ENCODE measurements at places on chromosomes 1 and 21. TPM values are rescaled to one million over a fixed set of nuclear protein-coding genes. Genes with fewer than 3 reads are reported as not detected.
A peak's percentile ranks its signal among the peaks of the same experiment; 100 is the strongest.

CHIT1 gene
- total RNA-seq: not detected

HNRNPCL1 gene
- not detected for total RNA-seq

DNA sequence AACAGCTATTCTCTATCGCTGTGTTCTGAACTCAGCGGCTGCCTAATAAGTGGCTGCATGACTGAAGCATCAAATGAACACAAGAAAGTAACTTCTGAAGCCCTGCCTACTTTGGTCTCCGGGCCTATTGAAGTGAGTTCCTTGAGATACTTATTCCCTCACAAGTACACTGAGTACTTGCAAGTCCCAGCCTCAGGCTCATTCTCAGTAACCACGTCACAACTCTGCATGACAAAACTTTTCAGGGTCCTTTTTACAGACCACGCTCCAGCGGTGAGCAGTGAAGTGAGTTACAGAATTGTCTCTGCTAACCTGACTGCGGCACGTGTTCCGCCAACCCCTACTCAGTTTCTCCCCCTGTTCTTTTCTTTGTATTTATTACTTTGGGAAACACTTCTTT, 1342.7 kb upstream of the ADGRL4 start:
- no peaks in the 10 kb centered on the region for H3K27me3 ChIP-seq
- H3K4me1 ChIP-seq: no peaks in the 10 kb centered on the region
- no peak overlapping the region for H3K4me3 ChIP-seq
- no peak for DNase-seq
- no peaks in the 10 kb centered on the region for H3K36me3 ChIP-seq

DNA sequence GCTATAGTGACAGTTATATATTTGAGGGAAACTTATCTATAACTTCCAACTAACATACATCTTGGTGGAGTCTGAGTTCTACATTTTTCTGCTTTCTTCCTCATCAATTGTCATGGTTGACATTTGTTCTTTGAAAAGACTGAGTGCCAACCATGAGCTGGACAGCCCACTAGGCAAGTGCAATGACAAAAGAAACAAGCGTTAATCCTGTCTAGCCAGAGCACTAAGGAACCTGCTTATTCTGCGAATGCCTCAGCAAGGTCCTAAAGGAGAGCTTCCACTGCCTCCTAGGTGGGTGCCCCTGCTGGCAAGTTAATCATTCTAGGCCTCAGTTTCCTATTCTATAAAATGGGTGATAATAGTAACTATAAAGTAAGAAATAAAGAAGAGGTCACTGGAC, 44.8 kb downstream of the IRF2BP2 start:
- peaks cover 6% of the 10 kb centered on the region for H3K4me1 ChIP-seq
- H3K36me3 ChIP-seq: no peaks in the 10 kb centered on the region
- H3K27ac ChIP-seq: no peak overlapping the region

GRCh38 chr1:177902266-177902665, 67.6 kb downstream of the SEC16B start:
- peaks cover 14% of the 10 kb centered on the region for H3K27me3 ChIP-seq
- no peaks in the 10 kb centered on the region for H3K36me3 ChIP-seq
- H3K27ac ChIP-seq: no peak overlapping the region
- H3K4me3 ChIP-seq: no peak overlapping the region

DNA sequence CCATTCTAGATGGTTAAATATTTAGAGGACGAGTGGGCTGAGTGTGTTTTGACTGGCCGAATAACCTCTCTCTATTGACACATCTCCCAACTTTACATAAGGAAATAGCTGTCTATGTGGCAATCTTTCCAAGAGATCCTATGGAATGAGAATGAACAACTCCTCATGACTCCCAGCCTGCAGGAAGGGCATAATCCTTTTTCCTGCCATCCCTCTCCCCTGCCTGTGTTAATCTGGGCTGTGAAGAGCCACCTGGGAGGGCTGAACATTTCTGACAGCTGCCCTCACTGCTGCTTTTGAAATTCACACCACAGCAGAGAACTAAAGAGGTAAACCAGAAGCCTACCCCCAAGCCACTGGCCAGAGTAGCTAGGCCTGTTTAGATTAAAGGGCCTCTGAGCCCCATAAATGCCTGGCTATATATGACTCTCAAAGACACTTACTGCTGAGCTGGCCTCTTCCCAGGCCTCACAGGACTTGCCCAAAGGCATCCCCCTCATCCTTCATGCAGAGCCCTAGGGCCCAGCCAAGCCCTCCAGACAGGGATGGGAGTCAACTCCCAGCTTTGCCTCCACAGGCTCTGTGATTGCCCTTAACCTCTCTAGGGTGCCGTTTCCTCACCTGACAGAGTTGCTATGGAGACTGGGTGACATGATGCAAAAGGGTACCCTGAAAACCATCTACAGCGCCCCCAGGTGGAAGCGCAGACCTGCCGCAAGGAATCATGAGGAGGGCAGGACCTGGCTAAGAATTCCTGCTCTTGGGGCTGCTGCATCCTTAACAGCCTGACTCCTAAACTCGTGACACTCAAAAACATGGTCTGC, 42.0 kb upstream of the LDLRAP1 start:
- peaks cover 12% of the 10 kb centered on the region for H3K36me3 ChIP-seq
- H3K4me3 ChIP-seq: no peak overlapping the region
- H3K4me1 ChIP-seq: peaks cover 38% of the 10 kb centered on the region
- DNase-seq: peak; percentile 89
- no peaks in the 10 kb centered on the region for H3K27me3 ChIP-seq

DNA sequence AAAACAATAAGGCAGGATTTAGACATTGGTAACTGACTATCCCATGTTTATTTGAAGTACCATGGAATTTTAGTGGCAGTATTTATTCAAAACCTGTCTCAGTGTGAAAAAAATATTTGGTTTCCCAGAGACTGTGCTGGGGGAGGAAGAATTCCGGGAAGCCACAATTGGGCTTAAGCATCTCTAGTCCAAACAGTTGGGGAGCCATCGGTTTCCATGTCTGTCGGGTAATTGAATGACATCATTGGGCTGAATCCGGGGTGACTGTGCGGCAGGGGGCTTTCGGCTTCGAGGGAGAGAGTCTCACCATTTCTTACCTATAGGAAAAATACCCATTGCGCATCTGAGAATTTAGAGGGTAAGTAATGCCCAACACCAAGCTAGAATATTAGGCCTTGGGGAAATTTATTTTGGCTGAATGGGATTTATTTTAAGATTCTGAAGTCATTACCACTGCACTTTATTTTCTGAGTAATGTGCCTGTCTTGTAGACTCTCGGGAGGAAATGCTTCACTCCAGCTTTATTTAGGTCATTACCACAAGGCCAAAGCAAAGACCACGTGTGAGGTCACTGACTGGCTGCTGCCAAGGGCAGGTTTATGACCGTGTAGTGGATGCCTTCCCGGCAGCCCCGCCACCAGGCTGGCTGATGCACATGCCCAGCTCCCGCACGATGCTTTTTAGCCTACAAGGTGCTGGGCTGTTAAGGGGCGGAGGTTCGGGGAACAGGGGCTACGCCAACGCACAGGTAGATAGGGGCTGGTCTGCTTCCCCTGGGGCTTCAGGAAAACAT, 23.1 kb upstream of the UMODL1 start:
- no peaks in the 10 kb centered on the region for H3K27me3 ChIP-seq
- DNase-seq: peak; percentile 99
- H3K36me3 ChIP-seq: no peaks in the 10 kb centered on the region
- peak overlapping the region; percentile 80 for H3K27ac ChIP-seq
- H3K4me3 ChIP-seq: no peak overlapping the region
